ENCODE measurements at places on chromosomes 6 and 20.

GRCh38 chr20:44073011-44073674 is 113.8 kb downstream of the JPH2 start:
- DNase-seq, result no peak

- DNase-seq, result no peak
These were observed 506 bp downstream of the RGS17 start for GRCh38 chr6:153130515-153131036.

DNA sequence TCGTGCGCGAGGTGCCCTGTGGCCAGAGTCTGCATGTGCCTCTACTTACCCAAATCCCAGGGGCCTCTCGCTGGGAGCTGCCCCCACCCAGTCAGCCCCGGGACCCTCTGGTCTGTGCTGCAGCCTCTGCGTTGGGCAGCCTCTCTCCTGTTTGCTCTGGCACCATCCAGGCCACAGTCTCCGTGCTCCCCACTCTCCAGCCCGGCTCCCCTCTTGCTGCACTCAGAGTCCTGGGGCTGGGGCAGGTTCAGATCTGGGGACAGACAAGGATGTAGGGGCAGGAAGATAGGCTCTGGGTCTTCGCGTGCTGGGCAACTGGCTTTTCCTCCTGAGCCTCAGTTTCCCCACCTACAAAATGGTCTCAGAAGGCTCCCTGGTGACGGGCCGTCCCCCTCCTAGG is 70.8 kb upstream of the GATA5 start:
- DNase-seq, result no peak

DNA sequence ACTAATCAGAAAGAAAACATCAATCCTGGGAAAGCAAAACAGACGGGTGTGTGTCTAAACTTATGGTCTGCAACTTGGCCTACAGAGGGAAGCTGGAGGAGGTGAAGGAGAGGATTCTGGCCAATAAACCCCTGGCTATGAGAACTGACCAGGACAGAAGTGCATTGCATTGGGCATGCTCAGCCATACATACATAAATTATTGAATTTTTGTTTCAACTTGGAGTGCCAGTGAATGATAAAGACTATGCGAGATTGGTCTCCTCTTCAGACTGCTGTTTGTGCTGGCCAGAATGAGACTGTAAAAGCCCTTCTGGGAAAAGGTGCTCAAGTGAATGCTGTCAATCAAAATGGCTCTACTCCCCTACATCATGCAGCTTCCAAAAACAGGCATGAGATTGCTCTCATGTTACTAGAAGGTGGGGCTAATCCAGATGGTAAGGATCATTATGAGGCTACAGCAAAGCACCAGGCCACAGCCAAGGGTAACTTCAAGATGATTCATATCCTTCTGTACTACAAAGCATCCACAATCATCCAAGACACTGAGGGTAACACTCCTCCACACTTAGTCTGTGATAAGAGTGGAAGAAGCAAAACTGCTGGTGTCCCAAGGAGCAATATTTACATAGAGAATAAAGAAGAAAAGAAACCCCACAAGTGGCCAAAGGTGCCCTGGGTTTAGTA is 17.4 kb downstream of the ADNP start:
- DNase-seq, result no peak

GRCh38 chr6:142353690-142354089 is 51.9 kb downstream of the ADGRG6 start:
- DNase-seq, result no peak

DNA sequence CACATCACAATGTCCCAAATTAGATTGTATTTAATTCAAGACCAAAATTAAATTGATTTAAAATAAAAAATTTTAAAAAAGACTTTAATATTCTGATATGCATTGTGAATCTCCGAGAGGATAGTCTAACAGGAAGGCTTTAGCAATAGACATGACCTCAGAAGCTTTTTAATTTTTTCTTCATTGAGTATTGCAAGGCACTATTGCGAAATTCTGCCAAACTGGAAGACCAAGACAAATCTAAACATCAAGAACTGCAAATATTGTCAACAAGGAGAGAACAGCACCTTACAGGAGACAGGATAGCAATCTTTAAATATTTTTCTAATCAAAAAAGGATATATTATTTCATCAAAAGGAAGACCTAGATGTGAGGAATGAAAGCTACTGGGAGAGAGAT is 56.9 kb downstream of the BMP5 start:
- DNase-seq, result no peak

DNA sequence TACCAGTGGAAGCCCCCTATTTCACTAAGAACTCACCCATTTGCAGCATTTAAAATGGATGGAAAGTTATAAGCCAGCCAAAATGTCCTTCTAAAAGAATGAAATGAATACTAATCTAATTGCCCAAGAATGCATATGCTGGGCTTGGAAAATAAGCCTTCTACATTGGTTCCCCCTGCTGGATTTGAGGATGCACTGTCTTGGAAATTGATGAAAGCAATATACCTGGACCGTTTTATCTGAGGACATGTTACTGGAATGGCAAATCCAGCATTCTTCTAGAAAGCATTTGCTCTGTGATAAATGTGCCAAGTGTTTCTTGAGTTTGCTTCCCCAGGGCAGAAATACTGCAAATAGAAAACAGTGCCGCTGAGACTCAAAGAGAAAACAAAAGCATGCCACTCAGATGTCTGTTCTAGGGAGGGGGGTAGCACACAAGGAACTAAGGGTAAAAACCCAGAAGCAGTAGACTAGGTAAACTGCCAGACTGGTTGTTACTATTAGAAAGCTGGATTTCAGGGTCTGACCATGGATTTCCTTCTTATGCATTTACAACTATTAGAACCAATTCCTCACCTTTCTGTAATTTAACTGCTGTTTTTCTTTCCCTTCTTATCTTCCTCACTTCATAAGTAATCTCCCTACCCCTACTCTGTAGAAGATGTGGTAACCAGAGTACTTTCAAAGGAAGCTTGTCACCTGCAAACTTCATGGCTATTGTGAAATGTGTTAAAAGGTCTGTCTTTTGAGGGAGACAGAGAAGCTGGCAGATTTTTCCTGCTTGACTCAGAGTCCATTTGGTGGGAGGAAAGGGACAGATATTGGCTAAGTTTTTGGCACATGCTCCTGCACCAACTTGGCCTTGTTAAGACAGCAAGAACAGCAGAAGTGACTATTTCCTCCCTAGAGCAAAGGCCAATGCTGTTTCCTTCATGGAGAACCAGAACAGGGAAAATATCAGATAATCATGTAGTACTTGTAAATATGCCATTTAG is 642.6 kb downstream of the KIF16B start:
- no peak for DNase-seq

DNA sequence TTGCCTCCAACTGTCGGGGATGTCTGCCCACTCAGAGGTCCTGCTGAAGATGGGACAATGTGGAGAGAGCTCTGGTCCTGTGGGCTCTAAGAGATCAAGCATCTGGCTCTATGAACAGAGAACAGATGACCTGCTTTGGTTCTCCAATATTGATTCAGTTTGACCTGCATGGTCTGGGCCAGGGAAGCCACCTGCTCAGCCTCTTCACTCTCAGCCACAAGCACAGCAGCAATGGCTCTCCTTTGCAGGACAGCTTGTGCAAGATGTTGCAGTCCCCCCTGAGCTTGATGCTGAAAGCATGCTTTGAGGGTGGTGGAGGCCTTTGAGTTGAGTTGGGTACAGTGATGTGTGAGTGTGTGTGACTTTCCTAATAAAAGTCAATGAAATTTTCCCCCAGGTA is 18.6 kb upstream of the MCM3 start:
- DNase-seq, result no peak

DNA sequence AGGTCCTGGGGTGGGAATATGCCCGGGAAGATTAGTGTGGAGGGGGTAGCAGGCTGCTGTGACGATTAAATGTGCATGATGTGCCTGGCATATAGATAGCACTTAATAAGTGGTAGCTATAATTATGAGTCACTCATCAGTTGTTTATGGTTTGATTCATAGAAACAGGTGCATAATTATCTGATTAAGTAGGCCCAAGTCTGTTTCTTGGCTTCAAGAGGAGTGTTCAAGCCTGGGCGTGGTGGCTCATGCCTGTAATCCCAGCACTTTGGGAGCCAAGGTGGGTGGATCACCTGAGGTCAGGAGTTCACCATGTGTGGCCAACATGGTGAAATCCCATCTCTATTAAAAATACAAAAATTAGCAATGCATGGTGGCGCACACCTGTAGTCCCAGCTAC is 74.9 kb downstream of the QRSL1 start:
- DNase-seq, result no peak

- no peak for DNase-seq
These were observed 62.7 kb downstream of the COL12A1 start for GRCh38 chr6:75143191-75143590.

GRCh38 chr20:251354-251753 is 6.2 kb upstream of the DEFB132 start:
- DNase-seq, result no peak

DNA sequence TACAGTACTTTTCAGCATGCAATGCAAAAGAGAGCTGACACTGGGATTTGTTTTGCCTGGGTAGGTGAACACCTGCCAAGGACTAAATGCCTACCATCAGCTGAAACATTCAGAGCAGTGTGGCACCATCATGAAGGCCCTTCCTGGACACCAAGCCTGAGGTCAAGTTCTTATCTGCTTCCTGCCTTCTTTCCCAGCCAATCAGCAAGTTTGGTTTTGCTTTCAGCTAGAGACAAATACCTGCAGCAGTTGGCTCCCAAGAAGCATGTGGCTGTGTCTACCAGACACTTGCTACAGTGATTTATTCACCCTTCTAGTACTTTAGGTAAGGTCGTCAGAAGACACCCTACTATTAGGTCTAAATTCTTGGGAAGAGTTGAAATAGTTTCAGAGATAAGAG is 112.8 kb downstream of the TBX18 start:
- no peak for DNase-seq

DNA sequence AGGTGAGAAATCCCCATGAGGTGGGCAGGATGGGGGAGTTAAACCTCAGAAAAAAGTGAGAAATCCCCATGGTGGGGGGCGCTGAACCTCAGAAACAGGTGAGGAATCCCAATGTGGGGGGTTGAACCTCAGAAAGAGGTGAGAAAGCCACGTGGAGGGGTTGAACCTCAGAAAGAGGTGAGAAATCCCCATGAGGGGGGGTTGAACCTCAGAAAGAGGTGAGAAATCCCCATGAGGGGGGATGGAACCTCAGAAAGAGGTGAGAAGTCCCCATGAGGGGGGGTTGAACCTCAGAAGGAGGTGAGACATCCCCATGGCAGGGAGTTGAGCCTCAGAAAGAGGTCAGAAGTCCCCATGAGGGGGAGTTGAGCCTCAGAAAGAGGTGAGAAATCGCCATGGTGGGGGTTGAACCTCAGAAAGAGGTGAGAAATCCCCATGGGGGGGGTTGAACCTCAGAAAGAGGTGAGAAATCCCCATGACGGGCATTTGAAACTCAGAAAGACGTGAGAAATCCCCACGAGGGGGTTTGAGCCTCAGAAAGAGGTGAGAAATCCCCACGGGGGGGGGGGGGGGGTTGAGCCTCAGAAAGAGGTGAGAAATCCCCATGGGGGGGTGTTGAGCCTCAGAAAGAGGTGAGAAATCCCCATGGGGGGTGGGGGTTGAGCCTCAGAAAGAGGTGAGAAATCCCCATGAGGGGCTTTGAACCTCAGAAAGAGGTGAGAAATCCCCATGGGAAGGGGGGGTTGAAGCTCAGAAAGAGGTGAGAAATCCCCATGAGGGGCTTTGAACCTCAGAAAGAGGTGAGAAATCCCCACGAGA is 14.3 kb upstream of the GOPC start:
- peak; percentile 24 for DNase-seq

GRCh38 chr20:62876902-62877816 is 15.5 kb upstream of the TCFL5 start:
- DNase-seq, result no peak

DNA sequence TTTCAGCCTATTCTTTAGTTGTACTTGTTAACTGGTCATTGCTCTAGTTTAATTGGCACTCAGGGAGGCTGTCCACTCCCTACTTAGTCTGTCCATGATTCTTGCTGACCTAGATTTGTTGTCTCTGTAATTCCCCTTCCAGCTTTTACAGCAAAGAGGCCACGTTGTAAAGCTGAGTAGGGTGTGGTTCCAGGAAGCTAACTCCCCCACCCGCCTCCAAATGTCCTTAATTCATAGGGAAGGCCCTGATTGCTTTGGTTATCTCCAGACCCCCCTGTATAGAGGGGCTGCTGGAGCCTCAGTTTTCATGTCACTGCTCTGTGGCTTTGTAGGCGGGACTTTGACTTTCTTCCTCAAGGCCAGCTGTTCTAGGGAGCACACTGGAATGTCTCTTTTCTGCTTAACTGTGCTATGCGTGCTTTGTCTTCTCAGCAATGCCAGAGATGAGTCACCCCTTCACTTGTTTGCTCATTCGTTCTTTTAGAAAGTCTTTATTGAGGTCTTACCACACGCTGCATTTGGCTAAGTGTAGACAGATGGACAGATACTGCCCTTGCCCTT is 175.1 kb upstream of the JAG1 start:
- DNase-seq, result no peak

DNA sequence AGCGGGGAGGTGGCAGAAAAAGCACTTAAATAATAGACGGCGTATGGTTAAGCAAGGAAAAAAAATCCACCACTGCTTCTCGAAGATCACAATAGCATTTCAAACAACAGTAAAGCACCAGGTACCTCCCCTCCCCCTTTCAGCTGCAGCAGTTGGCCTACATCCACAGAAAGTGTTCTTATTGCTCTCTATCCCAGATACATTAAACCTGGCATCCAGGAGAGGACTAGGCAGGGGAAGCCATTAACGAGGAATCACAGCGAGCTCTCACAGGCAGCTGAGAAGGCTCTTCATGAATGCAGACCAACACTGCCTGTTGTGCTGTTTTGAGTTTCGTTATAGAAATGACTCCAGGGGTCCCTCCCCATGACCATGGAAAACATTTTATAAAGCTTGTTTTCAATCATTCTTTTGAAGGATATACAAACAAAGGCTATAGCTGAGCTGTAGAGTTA is 11.8 kb downstream of the FYN start:
- no peak for DNase-seq

DNA sequence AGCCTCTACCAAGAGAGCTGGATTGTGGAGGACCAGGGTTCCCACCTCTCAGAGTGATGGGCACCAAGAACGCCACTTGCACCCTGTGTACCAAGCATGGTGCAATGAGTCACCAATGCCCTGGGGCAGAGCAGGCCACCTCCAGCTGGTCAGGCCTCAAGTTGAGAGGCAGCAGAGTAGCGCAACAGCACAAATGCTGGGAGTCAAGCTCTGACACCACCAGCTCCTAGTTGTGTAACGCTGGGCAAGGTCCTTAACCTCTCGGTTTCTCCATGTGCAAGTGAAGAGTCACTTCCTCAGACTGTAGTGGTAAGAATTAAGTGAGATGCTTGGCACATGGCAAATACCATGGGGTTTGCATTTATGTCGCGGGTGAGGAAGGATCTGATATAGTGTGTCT is 25.6 kb downstream of the GFOD1 start:
- DNase-seq, result no peak

- DNase-seq, result no peak
These were observed 154.3 kb upstream of the RPS6KA2 start for GRCh38 chr6:166781331-166781730.

DNA sequence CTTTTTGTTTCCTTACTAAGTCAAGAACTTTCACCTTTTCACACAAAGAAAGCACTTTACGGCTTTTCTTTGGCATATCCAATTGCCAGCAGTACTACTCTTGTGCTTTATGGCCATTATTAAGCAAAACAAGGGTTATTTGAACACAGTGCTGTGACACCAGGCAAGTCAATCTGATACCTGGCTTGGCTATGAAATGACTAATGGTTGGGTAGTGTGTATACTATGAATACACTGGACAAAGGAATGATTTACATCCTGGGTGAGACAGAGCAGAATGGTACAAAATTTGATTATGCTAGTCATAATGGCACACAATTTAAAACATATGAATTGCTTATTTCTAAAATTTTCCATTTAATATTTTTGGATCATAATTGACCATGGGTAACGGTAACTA is 22.1 kb upstream of the ADGRF1 start:
- no peak for DNase-seq

Data from stimulated activated CD8-positive, alpha-beta memory T cell treated with anti-CD3 and anti-CD28 coated beads, Interleukin-2, amount 100 ng/mL, for 1 hour (primary cell).